ENCODE measurements at places on chromosomes 16 and 17.

- DNase-seq = no peak
Observed at GRCh38 chr17:78257810-78258322, 26.4 kb downstream of the TMEM235 start.

DNA sequence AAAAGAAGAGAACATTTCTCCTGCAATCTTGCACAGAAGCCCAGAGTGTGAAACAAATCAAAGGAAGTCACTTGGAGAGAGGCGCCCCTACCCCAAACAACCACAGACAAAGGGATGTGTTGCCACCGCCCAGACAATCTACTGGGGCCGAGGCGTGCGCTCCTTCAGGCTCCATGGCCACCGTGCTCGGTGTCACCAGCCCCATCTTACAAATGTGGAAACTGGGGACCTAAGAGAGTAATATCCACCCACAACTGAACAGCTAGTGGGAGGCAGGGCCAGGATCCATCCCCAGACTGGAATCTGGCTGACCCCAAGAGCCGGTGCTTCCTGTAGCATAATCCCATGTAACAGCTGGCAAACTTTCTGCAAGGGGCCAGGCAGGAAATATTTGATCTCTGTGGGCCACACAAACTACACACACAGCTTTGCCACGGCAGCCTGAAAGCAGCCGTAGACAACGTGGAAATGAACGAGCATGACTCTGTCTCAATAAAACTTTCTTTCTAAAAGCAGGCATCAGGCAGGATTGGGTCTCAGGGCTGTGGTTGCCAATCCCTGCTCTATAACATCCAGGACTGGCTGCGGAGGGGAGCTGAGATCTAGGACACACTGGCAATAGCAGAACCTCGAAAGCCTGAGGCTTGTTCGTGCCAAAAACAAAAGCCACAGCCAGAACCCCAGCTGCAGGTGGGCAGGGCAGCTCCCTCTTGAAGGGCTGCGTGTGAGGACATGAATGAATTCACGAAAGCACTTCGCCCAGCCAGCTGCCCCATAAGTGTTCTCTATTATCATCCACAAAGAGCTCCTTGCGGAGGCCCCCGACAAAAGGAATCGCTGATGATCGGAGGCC is 26.6 kb upstream of the GINS2 start:
- DNase-seq = no peak

- DNase-seq = no peak
Observed at GRCh38 chr17:74839990-74840852, 19.5 kb downstream of the GRIN2C start.

DNA sequence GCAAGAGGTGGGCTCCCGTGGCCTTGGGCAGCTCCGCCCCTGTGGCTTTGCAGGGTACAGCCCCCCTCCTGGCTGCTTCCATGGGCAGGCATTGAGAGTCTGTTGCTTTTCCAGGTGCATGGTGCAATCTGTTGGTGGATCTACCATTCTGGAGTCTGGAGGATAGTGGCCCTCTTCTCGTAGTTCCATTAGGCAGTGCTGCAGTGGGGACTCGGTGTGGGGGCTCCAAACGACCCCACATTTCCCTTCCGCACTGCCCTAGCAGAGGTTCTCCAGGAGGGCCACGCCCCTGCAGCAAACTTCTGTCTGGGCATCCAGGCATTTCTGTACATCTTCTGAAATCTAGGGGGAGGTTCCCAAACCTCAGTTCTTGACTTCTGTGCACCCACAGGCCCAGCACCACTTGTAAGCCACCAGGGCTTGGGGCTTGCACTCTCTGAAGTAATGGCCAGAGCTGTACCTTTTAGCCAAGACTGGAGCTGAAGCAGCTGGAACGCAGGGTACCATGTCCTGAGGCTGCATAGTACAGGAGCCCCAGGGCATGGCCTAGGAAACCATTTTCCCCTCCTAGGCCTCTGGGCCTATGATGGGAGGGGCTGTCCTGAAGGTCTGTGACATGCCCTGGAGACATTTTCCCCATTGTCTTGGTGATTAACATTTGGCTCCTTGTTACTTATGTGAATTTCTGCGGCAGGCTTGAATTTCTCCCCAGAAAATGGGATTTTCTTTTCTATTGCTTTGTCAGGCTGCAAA is 6.0 kb downstream of the PRKAR1A start:
- no peak for DNase-seq

- DNase-seq = no peak
Observed at GRCh38 chr16:80915079-80915450, 91.6 kb downstream of the CMC2 start.

DNA sequence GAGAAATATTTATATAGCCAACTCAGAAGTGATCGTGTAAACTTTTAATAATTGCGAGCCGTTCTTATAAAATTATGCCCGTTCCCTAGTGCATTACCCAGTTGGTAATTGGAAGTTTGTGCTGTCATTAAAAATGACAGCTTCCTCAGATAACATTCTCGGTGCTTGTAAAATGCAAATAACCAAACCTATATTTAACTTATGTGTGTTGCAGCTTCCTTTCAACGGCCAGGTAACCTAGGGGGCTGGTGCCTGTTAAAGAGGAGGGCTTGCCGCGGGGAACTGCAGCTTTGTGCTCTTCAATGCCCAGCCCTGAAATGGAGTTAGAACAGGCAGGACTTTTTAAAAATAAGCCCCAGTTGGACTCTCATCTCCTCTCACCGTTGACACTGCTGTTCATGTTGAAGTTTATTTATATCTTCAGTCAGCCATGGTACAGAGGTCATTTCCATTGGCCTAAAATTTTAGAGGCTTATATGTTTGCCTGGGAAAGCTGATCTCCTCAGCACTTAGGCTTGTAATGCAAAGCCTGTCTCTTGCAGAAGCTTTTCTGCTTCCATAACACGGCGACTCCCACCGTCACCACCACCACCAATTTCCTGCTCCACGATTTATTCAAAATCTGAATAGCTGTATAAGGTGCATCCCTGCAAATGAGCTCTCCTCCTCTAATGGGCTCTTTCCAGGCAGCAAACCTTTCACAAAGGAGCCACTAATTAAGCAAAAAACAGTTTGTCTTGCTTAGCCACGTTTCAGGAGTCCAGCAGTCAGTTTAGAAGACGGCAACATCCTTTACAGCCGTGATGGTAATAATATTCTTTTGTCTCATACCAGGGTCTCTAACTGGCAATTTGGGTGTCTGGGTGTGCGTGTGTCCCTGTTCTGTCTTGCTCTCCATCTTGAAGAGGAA is 74.7 kb downstream of the RPA1 start:
- no peak for DNase-seq

DNA sequence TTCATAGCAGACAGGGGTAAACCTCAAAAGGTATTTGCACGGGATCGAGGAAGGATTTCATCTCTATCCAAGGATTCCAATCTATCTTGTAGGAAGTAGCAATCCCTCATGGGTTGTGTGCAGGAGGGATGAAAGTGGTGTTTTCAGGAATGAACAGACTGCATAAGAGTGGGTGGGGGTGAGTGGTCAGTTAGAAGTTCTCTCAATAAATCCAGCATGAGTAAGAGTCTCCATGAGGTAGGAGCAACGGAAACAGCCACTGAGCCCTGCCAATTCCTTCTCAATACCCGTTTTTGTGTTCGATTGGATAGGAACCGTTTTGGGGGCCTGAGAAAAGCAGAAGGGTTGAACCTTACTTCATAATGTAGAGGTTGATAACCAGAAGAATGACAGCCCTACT is 375.6 kb downstream of the SOX9 start:
- DNase-seq = no peak

DNA sequence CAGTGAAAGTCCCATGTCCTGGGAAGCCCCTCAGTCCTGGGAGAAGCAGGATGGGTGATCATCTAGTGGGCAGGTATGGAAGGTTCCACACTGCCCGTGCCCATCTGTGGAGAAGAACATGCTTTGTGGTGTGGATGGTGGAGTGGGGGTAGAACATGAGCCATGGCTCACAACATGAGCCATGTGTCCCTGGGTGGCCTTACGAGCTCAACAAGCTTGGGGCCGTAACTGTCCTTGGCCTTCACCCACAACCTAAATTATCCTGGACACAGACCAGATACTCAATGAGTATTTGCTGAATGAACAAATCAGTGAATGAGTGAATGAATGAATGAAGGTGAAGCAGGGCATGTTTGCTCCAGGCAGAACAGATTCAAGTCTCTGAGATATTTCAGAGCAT is 13.5 kb downstream of the SOX8 start:
- no peak for DNase-seq

- DNase-seq = no peak
Observed at GRCh38 chr17:9056566-9056965, 35.3 kb downstream of the NTN1 start.

DNA sequence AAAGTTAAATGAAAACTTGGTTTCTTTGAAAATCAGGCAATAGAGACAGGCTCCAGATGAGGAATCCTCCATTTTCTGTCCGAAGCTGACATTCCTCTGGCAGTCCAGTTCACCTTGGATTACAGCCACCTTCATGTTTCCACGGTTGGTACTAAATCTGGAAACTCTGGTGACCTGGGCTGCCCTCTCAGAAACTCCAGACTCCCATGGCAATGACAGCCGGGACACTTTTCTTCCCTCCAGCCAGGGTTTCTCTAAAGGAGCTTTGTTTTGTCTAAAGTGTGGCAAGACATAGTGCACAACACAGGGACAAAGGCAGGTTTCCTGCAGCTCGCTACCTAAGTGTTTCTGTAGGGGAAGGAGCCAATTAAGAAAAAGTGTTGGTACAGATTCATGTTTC is 36.0 kb downstream of the CLUAP1 start:
- no peak for DNase-seq

DNA sequence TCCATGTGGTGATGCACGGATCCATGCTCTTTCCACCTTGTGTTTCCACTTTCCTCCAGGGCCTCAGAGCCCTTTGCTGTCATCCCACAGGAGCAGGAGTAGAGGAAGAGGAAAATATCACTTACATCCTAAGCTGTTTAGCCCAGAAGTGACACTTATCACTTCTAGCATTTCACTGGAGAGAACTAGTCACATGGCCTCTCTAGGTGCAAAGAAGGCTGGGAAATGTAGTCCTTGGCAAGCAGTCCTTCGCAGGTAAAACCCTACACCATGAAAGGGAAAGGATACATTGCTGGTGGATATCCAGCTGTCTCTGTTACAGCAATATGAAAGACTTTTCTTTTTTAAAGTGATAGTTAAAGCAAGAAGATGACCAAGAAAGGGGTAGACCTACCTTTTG is 185.9 kb downstream of the RGS9 start:
- DNase-seq = no peak

- no peak for DNase-seq
Observed at GRCh38 chr16:85195900-85196772, 83.9 kb upstream of the CIBAR2 start.

DNA sequence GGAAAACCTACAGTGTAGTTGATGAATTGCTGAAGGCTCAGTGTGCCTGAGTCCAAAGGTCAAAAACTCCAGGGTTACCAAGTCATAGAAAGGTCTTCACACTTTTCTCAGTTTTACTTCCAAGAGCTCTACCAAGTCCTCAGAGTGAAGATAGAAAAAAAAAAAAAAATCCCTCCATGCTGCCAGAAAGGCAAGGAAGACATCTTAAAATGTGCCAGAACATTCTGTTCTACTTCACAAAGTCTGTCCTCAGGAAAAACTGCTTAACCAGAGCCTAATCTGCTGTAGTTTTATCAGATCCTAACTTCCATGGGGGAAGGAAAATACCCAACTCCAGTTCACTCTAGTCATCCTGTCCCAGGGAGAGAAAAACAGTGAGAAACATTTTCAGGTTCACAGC is 175.6 kb upstream of the CDH11 start:
- no peak for DNase-seq

DNA sequence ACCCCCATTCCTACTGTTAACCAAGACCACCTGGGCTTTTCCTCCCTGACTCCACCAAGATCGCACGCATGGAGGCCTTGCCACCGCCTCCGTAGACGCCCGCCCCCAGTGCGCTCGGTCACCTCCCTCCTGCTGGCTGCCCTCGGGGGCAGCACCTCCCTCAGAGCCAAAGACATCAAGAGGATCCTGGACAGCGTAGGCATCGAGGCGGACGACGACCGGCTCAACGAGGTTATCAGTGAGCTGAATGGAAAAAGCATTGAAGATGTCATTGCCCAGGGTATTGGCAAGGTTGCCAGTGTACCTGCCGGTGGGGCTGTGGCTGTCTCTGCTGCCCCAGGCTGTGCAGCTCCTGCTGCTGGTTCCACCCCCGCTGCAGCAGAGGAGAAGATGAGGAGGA is 1.2 kb downstream of the EFCAB3 start:
- DNase-seq = no peak

GRCh38 chr17:81142301-81143199 is 22.8 kb upstream of the PVALEF start:
- DNase-seq = peak; percentile 29

GRCh38 chr17:32349503-32349853 is 479 bp upstream of the ZNF207 start:
- no peak for DNase-seq

DNA sequence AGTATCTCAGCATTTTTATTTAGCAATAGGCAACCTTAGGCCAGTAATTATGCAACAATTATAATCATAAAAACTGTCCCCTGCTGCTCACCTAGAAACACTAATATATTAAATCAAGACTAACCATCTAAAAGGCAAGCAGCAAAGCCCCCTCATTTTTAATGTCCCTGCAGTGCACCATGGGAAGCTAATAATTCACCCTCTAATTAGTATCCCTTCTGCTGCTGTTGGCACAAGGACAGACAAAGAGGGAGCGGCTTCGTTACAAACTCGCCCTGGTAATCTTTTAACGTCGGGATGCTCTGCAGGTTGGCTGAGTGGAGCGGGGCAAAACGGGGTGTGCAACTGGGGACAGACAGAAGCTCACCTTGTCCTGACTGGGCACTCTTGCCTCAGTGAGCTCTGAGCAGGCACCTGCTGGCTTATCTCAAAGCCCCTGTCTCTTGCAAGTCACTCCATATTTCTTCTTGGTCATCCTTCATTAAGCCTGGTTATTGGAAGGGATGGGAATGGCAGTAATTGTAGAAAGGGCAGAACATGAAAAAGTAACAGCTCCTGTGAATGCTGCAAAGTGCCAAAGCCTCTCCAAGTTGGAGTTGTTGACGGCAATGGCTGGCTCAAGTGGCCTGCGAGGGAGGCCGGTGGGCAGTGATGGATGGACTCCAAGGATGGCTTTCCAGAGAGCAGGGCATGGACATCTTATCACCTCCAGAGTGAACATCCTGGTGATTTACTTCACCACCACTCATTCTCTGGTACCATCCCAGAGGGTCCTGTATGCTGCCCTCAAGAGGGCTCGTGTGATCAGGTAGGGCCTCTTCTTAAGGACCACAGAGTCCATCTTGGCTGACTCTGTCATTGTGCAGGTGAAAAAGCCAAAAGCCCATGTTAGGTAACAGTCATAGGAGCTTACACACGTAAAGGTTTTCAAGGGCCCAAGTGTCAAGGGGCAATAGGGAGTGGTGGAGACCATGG is 219.6 kb upstream of the N4BP1 start:
- DNase-seq = no peak

GRCh38 chr16:84434800-84435199 is 66.5 kb downstream of the ATP2C2 start:
- DNase-seq = no peak

- DNase-seq = no peak
Observed at GRCh38 chr16:82400046-82400445, 226.7 kb upstream of the CDH13 start.

DNA sequence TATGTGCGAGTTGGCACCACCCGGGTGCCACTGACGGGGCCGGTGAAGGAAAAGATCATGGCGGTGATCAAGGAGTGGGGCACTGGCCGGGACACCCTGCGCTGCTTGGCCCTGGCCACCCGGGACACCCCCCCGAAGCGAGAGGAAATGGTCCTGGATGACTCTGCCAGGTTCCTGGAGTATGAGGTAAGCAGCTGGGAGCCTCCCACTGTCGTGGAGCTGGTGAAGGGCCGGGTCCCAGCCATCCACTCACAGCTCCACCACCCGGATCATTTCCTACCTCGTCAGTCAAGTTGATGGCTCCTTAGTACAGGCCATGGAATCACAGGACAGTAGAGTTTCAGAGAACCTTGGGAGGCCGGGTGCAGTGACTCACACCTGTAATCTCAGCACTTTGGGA is 20.0 kb downstream of the ATP2A1 start:
- DNase-seq = no peak
